ENCODE measurements at places on chromosomes 1 and 21.

GRCh38 chr1:33424610-33425009 lies 6.3 kb downstream of the PHC2 start:
- no peak for DNase-seq

- DNase-seq: no peak
These were observed 5.7 kb upstream of the PLPP3 start for GRCh38 chr1:56584910-56585528.

- no peak for DNase-seq
These were observed 29.6 kb upstream of the DIPK1A start for GRCh38 chr1:92990828-92991227.

DNA sequence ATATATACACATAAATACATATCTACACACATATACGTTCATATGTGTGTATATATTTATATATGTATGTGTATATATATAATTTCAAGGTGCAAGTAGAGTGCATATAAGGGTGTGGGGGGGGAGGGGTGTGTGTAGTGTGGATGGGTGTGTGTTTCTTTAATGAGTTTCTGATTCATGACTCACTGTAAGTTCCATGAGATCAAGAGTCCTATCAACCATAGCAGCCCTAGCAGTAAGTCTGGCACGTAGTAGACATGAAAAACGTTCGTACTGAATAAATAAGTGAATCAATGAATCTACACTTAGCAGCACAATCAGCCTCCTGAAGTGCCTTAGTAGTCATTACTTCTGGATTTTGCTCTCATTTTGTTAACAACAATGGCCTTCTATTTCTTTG lies 61.9 kb upstream of the KRTAP11-1 start:
- DNase-seq: no peak

- DNase-seq: no peak
These were observed 6.0 kb upstream of the LCE1F start for GRCh38 chr1:152768847-152769533.

DNA sequence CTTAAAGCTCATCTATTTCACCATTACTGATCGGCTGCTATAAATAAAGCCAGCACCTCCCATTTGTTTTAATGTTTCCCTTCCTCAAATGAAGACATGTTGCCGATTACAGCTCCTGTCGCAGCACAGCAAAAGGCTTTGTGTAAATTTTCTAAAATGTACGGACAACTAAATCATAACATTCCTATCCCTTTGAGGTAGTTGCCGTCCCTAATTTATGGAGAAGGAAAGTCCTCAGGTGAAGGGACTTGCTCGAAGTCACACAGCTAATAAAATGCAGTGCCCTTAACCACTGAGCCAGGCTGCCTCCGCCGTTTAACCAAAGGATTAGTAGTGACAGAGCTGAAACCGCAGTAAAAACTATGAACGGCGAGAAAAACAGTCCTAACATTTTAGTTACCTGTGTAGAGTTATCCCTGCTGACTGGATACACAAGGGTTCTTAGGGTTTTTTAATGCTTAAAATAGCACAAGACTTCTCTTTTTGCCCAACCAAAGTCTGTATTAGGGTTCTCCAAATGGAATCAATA lies 871 bp downstream of the PINK1 start:
- DNase-seq: no peak

GRCh38 chr1:214438530-214438929 lies 112.9 kb downstream of the PTPN14 start:
- DNase-seq: no peak

DNA sequence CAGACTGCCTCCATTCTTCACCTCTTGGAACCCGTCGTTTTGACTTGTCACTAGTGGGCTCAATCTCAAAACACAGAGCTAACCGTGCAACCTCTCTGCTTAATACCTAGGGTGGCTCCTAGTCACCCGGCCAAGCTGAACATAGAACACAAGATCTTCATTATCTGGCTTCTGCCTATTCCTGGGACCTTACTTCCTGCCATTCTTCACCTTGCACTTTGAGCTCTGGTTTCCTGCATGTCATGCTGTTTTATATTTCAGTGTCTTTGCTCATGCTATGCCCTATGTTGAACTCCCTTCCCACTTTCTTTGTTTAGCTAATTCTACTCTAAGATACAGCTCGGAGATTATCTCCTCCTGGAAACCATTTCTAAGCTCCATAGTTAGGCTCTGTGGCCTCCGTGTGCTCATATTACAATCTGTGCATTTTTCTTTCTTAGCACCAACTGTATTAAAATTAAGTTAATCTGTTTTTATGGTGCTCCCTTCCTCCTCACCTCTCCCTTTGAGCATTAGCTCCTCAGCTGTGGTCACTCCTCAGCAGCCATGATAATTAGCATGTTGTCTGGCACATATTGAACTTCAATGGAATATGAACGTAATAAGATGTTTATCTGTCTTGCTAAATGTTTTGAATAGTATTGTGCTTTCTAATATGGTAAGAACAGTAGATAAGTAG lies 13.1 kb downstream of the GPSM2 start:
- no peak for DNase-seq

DNA sequence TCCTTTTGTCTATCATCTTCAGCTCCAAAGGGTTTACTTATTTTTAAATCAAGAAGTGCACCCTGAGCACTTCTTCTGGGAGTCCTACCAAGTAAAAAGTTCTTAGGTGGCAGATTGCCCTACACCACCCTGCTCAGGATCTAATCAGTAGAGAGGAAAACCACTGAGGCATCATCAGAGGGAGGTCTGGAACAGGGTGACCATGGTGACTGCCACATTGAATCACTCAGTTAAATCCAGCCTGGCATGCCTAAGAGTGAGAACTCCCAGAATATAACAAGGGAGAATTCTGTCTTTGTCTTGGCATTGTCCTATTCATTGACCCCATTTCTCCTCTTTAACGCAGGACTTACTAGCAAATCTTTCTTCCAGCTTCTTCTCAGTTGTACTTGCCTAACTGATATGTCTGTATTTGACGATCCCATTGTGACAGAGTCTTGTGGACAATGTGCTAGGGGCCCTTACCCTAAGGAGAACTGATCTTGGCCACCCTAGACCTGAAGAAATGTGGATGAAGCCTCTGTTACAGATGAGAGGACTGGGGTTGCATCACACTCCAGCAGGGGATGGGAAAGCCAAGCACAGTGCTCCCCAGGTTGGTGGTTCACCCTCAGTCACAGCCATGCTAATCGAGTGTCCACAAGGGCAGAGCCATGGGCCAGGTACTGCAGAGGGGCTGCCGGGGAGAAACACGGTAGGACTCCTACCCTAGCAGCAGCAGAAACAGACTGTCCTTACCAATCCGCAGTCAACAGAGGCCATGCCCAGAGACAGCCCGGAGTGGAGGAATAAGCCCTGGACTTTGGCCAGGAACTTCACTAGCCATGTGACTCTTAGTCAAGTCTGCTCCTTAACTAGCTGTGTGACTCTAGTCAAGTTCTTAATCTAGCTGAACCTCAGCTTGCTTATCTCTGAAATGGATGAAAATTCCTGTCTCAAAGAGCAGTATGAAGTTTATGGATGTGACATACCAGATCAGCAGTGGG lies 15.4 kb downstream of the PKP1 start:
- DNase-seq: no peak

GRCh38 chr1:205124726-205125125 lies 2.9 kb upstream of the RBBP5 start:
- no peak for DNase-seq

DNA sequence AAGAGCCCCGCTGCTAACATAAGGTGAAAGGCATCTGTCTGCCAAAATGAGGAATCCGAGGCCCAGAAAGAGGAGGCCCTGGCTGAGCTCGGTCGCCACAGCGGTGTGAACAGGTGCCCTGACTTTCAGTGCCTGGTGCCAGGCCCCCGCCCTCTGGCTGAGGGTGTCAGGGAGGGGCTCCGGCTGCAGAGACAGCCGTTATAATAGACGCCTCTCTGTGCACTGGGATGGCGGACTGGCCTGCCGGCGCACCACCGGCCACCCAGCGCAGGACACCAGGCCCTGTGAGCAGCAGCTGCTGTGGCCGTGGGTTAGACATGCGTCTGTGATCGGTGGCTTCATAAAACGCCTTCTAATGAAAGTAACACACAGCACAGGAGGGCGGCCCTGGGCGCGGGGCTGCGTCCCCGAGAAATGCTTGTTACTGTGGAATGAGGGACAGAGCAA lies 51.4 kb upstream of the ACTRT2 start:
- no peak for DNase-seq

DNA sequence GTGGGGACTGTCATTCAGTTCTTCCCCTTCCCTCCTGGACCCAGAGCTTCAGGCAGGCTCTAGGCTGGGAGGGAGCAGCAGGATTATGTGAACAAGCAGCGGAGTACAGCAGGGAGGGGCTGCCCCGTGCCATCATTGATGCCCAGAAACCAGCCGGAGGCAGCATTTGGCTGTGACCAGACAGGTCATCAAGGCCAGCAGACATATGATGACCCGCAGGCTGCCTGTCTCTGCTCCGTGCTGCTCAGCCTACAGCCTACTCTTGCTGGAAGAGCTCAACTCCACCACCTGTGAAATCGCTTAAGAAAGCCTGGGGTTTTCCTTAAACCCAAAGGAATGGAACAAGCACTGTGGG lies 4.9 kb downstream of the KLHL21 start:
- no peak for DNase-seq

DNA sequence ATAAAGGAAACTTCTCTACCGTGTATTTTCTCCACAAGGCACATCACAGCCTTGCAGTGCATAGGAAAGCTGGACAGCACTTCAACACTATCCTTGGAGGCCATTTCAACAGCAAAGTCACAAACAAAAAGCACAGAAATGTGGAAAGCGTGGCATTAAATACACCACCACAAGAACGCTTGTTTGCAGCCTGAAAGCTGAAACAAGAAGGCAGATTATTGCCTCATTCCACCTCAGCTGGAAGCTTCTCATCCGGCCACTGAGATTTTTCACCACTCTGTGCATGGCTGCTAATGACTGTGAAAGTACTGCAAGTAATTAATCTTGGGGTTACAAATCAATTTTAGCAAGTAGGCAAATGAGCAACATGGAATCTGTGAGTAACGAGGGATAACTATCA lies 50.9 kb upstream of the GALNT2 start:
- DNase-seq: no peak

Data from stimulated activated naive CD4-positive, alpha-beta T cell treated with Interleukin-2 at 50 U/mL for 16 hours (primary cell).